ENCODE measurements at places on chromosomes 11 and 22. TPM values are rescaled to one million over a fixed set of nuclear protein-coding genes. Genes with fewer than 3 reads are reported as not detected.

Gene BATF2
- not detected for total RNA-seq

Gene OR8D4
- total RNA-seq = not detected

Gene NXPE4
- total RNA-seq = not detected

Gene TEX12
- total RNA-seq = not detected

Gene ACAD8
- total RNA-seq = 17.3 TPM

Gene GTF2H1
- total RNA-seq = 68.3 TPM

Gene FOLR3
- 2.3 TPM for total RNA-seq

Gene CHRNA10
- 0.65 TPM for total RNA-seq

Gene BCO2
- 1.2 TPM for total RNA-seq

Gene MUC5B
- under 0.01 TPM for total RNA-seq

Gene SLC35E4
- total RNA-seq = 2.4 TPM

Gene CAVIN3
- 571 TPM for total RNA-seq

Gene APOL4
- total RNA-seq = not detected

Gene OR10D3
- total RNA-seq = not detected

Gene RHOD
- total RNA-seq = 51.4 TPM

Gene TIGD3
- 0.11 TPM for total RNA-seq

Gene OR52I2
- total RNA-seq = not detected

Gene CDHR5
- not detected for total RNA-seq

Gene SLC25A1
- total RNA-seq = 94.6 TPM

Gene OR4C11
- not detected for total RNA-seq

Gene OR5P2
- total RNA-seq = 0.79 TPM

Gene XKR3
- total RNA-seq = not detected

Gene MMP11
- 5.9 TPM for total RNA-seq
